ENCODE measurements at places on chromosomes 2 and 18.

DNA sequence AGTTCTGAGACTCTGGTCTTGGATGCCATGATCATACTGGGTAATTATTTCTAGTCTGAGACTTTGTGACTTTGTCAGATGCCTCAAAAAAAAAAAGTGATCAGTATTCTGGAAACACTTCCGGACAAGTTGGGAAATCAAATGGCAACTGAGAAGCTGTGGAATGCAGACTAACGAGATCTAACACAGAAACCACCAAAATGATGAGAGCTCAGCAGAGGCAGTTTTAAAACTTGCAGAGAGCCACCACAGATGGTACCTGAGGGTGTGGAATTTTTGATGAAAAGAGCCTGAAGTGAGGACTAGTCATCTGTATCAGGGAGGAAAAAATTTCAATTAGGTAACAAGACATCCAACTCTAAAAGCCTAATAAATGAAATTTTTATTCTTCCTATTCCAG is 5.5 kb upstream of the GPR75 start:
- no peak for DNase-seq

DNA sequence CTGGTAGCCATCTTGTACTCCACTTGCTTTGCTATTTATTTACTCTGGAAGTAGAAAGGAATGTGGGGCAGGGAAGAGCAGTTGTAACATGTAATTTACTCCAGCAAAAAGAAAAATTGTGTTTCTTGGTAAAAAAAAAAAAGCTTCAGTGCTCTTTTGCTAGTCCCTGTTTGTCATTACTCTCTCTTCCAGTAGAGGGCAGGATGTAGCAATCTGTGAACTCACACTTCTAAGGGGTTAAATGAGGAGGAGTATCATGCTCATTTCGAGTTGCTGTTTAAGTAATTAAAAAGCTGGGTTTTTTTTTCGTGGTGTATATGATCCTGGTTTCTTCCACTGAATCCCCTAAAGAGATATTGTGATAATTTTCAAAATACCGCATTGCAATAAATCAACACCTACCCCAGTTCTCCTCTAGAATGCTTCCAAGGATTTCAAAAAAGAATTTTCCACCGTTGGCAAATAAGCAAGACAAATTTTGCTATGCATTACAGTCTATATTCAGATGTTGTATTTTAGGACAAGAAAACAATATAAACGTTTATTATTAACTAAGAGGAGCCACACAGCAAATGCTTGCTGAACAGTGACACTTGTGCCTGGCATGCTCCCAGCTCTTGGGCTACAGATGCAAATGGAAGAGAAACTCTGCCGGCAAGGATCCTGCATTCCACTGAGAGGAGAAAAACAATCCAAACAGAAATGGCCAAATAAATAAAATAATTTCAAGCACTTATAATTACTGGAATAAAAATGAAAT is 261.6 kb downstream of the ASXL3 start:
- DNase-seq = no peak

- no peak for DNase-seq
Measured at GRCh38 chr2:171447675-171448074, 13.6 kb downstream of the DCAF17 start.

DNA sequence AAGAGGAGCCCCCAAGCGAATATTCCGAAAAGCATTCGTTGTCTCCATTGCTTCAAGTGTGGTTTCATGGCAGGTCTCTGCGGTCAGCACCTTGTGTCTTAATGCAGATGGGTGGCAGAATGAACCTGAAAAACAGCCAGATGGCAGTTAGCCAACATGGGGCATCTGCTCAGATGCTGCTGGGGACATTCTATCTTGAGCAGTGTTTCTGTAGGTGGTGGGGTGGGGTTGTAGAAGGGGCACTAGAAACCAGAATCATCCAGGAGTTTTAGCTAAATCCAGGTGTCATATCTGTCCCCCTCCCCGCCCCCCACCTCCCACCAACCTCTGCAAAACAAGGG is 42.1 kb downstream of the ST6GAL2 start:
- no peak for DNase-seq

- DNase-seq = no peak
Measured at GRCh38 chr2:127909019-127909418, 23.3 kb upstream of the AMMECR1L start.

- no peak for DNase-seq
Measured at GRCh38 chr2:224687156-224687555, 29.0 kb downstream of the CCDC195 start.

DNA sequence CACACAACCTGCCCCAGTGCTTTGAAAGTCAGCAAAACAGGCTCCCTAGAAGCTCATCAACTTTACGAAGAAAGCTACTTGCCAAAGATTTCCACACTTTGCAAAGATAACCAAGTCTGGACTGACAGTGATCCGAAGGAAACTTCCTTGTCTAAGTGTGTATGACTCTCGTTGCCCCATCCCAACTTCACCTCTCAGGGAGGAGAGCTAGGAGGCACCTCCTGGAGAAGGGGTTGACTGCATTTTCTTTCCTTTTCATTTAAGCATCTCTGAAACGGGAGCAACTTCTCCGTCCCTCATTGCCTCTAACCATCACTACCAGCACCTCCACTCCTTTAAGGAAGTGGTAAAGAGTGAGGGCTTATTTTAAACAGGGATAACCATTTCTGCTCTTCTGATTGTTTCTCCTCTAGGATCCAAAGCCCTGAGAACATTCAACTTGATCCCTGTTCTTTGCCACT is 7.0 kb downstream of the ZEB2 start:
- DNase-seq = no peak

DNA sequence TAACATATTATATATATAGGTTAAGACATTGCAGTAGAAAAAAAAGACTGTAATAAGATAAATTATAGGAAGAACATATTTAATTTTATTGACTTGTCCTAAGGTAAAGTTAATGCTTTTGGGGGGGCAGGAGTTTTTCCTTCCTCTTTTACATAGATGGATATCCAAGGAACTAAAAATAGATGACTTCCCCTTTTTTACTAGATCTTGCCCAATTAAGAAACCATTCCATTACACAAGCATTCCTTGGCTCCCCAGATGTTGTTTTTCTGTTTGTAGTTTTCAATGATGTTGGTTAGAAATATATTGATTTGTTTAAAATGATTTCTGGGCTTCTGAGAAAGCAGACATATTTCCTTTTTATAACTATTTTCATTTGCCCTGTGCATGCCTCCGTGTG is 22.4 kb upstream of the PMAIP1 start:
- no peak for DNase-seq

- no peak for DNase-seq
Measured at GRCh38 chr18:3273042-3273441, 11.1 kb downstream of the MYL12B start.
